Hematopoietic multipotent progenitor cell treated with erythropoietin and hydrocortisone succinate and interleukin-3 and kit ligand, for 6 days (in vitro differentiated cells): ENCODE measurements at places on chromosomes 1 and 21.

DNA sequence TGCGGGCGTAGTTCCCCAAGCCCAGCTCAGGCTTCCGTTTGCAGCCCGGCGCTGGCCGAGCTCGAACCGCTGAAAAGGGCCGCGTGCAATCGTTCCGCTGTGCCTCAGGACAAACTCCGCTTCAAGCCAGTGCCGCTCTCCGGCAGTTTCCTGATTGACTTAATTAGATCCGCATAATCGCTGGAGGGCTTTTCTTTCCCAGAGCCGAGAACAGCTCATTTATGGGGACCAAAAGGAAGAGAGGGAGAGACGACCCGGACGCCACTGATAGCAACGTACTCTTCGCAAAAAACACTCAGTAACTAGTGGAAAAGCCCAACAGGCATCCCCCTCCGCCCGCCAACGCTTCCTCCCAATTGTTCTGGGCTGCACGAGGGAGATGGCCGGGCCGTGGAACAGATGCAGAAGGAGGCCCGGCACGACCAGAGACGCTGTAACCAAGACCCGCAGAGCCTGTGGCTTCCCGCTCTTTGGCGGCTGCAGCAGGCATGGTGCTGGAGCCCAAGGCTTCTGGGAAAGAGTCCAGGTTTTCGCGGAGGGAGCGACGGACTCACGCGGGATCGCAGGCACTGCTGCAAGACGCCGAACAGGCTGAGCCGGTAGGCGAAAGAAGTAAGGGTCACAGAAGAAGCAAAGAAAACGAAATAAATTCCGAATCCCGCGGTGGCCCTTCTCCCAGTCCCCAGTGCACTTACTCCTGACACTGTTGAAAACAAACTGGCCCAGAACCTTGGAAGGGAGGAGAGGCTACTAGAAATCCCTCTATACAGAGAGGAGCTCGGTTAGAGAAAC lies 3.6 kb upstream of the FOXD2 start:
- DNase-seq: peak; percentile 48

DNA sequence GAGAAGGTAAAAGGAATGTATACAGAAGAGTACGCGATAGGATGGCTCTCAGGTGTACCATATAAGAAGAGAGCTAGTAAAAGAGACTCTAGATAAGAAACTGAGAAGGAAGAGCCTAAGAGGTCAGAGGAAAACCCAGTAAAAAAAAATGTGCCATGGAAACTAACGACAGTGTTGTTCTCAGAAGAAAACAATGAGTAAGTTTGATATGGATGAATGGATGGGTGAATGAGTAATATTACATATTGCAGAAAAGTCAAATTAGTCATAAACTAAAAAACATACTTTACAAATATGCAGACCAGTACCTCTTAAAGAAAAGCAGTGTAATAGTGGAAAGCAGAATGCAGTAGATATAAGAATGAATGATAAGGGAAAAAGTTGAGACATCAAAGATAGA lies 316.2 kb downstream of the HMCN1 start:
- DNase-seq: no peak

- DNase-seq: no peak
These were observed 131.5 kb upstream of the LMO4 start for GRCh38 chr1:87197156-87197555.

DNA sequence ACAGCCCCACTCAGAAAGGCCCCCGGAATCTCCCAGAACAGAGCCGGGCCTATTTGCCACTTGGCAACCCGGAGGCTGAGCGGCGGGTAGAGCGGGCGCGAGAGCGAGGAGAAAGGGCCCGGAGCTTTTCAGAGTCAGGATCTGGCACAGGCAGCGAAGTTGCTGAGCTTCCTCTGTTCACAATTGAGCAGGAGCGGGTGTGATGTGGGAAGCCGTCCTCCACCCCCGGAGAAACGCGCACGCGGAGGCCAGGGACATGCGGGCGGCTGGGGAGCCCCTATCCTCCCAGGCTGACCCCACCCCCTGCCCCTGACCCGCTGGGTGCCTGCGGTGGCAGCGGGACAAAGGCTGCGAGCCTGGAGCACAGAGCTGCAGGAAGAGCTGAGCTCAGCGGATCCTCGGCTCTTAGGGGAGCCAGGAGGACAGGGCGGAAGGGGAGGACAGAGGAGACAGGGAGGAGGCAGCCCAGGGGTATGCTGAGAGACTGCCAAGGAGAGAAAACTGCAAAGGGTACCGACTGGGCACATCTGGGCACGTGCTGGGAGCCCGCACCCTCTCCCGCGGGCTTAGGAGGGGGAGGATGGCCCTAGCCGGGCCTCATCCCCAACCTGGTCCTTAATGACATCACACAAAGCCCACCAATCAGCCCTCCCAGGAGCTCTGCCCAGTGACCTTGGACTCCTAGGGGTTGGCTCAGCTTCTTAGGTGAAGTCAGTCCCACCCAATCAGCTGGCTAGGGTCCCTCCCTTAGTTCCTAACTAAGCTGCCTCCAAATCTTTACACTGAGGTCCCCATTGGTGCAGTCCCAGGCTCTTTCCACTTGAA lies 9.3 kb downstream of the KIF21B start:
- DNase-seq: peak; percentile 50

DNA sequence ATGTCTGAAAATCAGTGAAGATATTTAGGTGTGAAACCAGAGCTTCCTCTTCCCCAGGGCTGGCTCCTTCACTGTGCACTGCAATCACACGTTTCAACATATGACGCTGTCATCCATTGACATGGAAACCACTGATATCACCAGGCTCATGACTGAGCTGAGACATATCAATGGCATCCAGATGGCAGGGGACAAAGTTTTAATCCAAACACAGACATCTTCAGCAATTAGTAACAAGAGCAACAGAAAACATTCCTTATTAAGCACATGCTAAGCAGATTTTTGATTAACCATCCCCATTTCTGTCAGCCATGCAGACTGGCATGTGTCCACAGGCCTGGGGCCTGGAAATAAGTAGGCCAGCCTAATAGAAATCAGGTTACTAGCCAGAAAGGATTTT lies 108.0 kb upstream of the ADAR start:
- DNase-seq: peak; percentile 76

GRCh38 chr1:190303501-190303900 lies 174.2 kb downstream of the BRINP3 start:
- DNase-seq: no peak

DNA sequence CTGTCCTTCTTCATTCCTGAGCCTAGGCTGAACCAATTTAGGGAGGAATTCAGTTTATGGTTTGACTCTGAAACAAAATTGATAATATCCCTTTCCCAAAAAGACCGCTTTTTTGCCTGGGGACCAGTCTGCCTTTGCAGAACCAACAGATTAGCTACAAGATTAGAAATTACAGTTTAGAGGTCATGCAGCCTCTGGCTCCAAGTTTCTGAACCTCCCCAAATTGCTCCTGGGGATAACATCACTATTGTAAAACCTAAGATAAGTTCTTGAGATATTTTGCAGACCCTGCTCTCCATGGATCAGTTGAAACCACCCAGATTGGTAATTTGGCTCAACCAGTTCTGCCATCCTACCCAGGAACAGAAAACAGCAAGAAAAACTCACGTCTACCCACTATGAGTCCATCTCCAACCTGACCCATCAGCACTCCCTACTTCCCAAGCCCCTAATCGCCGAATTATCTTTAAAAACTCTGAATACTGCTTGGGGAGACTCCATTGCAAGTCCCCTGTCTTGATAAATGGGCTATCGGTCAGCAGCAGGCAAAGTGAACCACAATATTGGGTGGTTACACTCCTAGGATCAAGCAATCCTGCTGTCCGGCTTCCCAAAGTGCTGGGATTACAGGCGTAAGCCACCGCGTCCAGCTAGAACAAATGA lies 605 bp upstream of the RABGGTB start:
- DNase-seq: no peak

- no peak for DNase-seq
These were observed 30.7 kb upstream of the RCC2 start for GRCh38 chr1:17470021-17470799.

- no peak for DNase-seq
These were observed 176.8 kb downstream of the ATP6V1G3 start for GRCh38 chr1:198363625-198364151.

DNA sequence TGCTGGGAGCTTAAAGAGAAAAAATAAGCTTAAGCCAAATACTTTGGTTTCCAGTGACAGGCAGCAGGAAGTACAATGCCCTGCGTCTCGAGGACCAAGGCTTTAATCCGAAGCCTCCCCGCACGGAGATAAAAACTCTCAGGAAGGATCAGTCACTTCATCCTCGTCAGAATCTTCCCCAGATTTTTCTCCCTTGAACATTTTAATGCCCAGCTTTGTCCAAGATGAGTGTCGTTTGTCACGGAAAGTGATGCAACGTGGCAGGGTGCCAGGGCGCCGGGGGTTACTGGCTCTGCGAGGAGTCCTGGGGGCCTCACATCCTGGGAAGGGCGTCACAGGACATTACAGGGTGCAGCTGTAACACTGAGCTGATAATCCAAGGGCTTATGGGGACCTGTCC lies 25.2 kb upstream of the PCBP3 start:
- no peak for DNase-seq

- DNase-seq: no peak
These were observed 86.7 kb upstream of the LYPLAL1 start for GRCh38 chr1:219086956-219087469.

GRCh38 chr1:238401144-238401543 lies 510.4 kb upstream of the ZP4 start:
- DNase-seq: no peak

DNA sequence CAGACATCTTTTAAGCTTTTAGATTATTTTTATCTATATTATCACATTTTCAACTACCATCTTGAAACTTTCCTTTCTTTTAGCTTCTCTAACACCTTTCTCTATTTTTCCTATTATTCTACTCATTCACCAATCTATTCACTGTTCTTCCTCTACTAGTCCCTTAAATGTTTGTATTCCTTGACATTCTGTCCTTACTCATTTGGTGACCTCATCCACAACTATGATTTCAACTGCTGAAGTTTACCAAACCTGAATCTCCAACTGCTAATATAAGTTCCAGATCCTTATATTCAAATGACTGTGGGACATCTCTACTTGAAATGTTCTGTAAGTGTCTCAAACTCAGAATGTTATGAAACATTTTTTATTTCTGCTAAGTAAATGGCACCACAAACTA lies 49.2 kb downstream of the TUT4 start:
- DNase-seq: no peak

- no peak for DNase-seq
These were observed 99.6 kb downstream of the DMRTB1 start for GRCh38 chr1:53558739-53559315.

DNA sequence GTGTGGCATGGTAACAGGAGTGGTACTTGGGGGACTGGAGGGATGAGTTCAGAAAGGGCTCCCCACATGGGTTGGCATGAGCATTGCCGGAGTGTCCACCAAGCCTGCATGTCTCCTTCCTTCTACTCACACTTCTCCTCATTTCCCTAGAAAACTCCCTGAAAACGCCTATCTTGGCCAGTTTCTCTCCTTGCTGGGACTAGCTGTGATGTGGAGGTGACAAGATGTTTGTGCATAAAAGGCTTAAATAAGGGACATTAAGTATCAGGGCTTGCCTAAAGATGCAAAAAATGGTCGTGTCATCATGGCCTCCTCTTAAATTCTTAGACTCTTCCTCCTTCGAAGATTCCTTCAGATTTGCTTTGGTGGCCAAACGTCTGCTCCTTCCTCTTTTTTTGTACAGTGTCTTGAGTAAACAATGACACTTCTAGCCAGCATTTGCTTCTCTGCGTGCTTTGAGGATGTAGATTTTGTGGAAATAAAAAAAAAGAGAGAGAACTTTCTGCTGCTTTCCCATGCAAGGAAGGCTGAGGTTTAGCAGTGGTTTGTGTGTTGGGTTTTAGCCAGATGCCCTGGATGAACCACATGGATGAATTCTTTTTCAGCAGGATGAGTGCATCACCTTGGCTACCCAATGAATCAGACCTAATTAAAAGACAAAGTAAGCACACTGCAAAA lies 239.1 kb upstream of the IRF2BP2 start:
- DNase-seq: peak; percentile 74

GRCh38 chr1:157154940-157155514 lies 16.8 kb upstream of the ETV3 start:
- peak; percentile 91 for DNase-seq

DNA sequence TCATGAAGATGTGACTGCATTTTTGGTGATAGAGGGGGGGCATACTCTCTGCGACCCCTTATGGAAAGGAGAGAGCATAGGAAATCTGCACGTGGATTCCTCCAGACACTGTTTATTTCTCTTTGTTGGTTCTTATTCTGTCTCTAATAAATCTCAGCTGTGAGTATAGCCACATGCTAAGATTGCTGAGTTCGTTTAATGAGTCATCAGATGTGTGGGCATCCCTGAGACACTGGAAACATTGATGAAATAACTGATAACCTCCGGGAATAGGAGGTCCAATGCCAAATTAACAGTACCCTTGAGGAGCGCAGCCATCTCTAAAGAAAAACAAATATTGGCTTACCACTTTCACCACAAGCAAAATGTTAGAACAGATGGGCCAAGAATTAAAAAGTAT lies 880.2 kb upstream of the NEGR1 start:
- DNase-seq: no peak

GRCh38 chr1:42940851-42941639 lies 17.6 kb downstream of the SLC2A1 start:
- DNase-seq: no peak
